ENCODE measurements at places on chromosomes 4 and X.

GRCh38 chr4:110344165-110344564 lies 131.8 kb upstream of the ENPEP start:
- DNase-seq: no peak

DNA sequence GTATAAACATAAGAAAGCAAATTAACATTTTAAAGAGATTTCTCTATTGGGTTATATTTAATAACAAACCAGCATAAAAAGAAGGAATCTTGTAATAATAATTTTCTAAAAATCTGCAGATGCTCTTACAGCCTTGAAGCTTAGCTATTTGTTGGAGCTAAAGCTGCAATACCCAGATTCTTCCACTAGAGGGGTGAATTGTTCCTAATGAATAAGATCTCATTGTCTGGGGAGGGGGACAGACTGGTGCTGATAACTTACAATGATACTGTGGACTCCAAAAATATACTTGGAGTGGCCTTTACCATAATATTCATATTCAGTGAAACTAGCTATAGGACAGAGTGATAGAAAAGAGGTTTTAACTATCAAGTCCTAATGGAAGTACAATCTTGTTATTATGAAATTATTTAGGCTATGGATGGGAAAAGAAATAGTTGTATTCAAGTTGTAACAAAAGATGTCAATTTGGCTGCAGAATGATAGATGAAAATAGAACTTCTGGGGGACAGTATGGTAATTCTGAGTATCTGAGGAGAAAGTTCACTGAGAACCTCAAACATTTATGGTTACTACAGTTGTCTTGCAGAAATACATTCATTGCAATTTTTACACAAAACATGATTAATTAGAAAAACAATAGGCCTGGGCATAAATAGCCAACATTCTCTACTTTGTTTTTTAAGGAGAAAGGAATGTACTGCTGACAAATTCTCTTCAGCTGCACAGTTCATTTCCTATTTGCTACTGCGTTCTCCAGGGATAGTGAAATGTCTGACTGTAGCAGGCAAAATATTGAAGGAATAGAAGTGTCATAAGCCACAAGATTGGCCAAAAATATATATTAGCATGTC lies 443.3 kb downstream of the GBA3 start:
- DNase-seq: no peak

- no peak for DNase-seq
Measured at GRCh38 chrX:118569676-118570075, 74.1 kb downstream of the DOCK11 start.

DNA sequence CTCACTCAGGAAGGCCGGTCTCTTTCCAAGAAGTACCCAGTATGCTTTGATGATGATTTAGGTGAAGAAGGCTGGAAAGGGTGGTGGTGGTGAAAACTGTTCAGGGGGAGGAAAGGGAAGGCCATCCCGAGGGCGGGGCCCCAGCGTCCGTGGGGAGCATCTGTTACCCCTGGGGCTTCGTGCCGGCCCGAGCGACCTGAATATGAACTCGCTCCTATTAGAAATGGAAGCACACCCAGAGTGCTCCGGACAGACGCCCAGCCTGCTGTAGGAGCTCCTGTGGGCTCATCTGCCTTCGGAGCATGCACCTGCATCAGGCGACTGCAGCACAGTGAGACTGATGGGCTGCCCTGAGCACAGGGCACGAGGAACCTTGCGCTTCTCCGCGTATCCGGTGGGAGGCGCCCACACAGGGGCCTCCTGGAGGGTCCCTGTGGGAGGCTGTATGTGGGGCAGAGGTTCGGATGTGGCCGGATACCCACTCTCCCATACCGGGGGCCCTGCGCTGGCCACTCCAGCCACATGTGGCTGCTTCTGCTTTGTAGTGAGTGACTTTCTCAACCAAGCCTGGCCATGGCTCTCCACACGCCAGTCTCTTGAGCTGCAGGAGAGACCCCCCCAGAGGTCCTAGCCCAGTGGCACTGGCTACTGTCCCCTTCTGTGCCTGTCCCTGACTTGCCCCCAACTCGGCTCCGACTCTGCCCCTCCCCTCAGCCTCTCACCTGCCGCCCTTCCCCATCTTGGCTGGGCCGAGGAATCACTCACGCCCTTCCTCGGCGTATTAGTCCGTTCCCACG lies 36.7 kb downstream of the FGFRL1 start:
- DNase-seq: no peak

DNA sequence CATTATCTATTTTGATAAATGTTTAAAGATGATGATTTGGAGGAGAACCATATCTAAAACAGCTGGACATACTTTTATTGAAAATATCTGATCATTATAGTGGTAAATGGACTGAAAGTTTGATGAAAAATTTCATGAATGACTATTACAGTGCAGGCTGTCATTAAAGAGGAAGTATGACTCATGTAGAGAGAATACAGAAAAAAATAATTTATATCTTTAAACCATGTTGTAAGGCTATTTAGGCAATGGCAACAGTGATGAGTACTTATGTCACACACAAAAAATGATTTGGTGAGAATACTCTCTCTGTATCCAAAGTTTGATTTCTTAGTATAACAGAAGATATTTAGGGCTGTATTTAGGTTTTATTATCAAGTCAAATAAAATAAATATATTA lies 3.9 kb upstream of the GLRB start:
- no peak for DNase-seq

GRCh38 chr4:22739968-22740367 lies 47.2 kb downstream of the GBA3 start:
- no peak for DNase-seq

DNA sequence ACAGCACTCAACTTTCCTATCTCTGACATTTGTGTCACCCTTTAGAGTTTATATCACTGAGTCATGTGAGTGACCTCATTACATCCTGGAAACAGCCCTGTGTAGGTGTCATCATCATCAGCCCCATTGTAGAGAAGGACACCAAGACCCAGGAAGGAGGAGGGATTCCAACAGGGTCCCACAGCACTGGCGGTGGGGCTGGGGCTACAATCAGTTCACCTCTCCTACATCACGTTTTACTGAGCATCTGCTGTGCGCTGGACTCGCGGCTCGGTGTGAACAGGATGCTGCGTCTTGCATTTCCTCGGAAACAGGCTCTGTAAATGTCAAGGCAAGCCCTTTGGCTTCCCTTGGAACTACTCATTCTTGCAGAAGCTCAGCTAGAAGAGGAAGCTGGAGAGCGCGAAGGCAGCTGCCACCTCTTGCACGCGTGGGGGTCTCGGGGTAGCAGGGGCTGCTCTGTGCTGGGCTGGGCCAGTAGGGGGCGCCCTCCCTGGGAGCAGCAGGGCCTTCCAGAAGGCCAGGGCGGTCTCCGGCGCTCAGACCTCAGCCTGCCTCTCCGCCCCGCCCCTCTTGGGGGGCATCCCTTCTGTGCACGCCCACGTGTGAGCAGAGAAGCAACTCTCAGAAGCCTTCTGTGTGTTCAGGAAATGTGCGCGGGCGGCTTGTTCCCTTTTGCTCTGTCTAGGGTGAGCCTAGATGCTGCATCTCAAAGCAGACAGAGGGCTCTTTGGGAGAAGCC lies 29.0 kb downstream of the REELD1 start:
- no peak for DNase-seq

Measured in C1 segment of cervical spinal cord (tissue), 14 donors.